ENCODE measurements at places on chromosomes 2 and 18. TPM values are rescaled to one million over a fixed set of nuclear protein-coding genes. Genes with fewer than 3 reads are reported as not detected.

TOGARAM2 gene
- 3.5 TPM for total RNA-seq

INO80D gene
- 18.3 TPM for total RNA-seq

SCN2A gene
- under 0.01 TPM for total RNA-seq

ANKMY1 gene
- 24.2 TPM for total RNA-seq

ANKRD30B gene
- total RNA-seq, result not detected

CCDC68 gene
- total RNA-seq, result not detected

ORC4 gene
- 20.2 TPM for total RNA-seq

TTN gene
- total RNA-seq, result 1.1 TPM

GREB1 gene
- total RNA-seq, result 0.27 TPM

DNAJC27 gene
- total RNA-seq, result 5.9 TPM

INPP5D gene
- 302 TPM for total RNA-seq

PROM2 gene
- 0.54 TPM for total RNA-seq

REG3A gene
- total RNA-seq, result not detected

M1AP gene
- 0.54 TPM for total RNA-seq

RPL31 gene
- 1,880 TPM for total RNA-seq

GCG gene
- total RNA-seq, result not detected

DNA sequence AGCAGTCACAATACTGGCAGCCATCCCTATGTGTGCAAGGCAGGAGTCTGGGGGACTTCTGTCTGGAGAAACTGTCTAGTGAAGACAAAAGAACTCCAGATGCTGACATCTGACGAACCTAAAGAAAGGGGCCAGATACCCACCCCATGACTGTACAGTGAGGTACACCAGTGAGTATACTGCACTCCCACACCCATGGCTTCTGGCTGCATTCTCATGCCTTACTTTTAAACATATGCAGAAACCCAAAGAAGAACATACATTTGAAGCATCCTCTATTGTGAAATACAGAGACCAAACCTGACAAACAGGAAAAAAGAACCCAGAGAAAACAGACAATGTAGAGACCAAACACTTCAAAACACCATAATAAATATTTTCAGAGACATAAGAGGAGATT, 102.2 kb downstream of the ACTR3 start:
- DNase-seq, result no peak

- peak; percentile 52 for DNase-seq
These were observed 43.7 kb upstream of the SEMA4C start for GRCh38 chr2:96913398-96914202.

GRCh38 chr2:207854484-207855440, 85.1 kb upstream of the FZD5 start:
- no peak for DNase-seq

DNA sequence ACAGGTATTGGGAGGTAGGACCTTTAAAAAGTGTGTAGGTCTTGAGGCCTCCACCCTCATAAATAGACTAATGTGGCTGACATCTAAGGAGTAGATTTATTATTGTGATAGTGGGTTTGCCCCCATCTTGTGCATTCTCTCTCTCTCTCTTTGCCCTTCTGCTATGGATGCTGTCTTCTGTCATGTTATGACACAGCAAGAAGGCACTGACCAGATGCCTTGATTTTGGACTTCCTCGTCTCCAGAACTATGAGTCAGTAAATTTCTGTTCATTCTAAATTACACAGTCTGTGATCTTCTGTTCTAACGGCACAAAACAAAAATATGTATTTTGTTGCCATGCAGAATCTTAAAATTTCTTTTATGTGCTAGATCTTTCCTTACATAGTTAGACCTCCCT, 66.9 kb downstream of the ATAD2B start:
- peak; percentile 9 for DNase-seq

- DNase-seq, result no peak
These were observed 228.2 kb downstream of the CCDC178 start for GRCh38 chr18:33212363-33212762.

DNA sequence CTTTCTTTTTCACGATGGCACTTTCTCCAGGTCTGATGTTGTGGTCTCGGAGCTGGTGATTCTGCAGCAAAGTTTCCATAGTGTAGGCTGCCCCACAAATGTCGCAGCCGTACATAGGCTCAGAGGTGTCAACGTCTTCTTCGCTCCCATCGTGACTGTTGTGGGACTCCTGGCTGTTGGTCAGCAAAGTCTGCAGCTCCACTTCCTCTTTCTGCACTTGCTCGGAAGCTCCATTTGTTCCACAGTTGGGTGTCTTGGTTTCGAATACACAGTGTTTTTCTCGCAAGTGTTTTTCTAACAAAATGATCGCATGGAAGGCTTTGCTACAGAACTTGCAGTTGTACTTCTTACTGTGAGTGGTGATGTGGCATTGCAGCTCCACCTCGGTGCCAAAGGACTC, 126.8 kb downstream of the ZNF521 start:
- DNase-seq, result no peak

GRCh38 chr2:174335254-174335987, 667 bp downstream of the SP9 start:
- DNase-seq, result no peak

GRCh38 chr2:43220760-43221123, 5.7 kb downstream of the ZFP36L2 start:
- no peak for DNase-seq

DNA sequence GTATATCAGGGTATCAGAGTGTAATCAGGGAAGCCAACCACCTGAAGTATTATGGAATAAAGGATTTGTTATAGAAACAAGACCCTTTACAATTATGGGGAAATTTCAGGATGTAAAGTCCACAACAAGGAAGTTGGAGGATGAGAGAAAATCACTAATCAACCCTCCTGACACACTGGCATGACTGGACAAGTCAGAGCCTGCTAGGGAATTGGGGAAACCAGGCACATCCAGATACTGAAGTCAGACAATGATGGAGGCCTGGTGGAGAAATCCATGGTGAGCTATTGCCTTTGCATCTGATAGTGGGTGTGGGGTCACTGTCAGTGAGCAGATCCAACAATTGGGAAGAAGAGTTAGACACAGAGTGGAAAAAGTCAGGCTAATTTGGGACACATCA, 158.8 kb upstream of the FBXO11 start:
- no peak for DNase-seq

DNA sequence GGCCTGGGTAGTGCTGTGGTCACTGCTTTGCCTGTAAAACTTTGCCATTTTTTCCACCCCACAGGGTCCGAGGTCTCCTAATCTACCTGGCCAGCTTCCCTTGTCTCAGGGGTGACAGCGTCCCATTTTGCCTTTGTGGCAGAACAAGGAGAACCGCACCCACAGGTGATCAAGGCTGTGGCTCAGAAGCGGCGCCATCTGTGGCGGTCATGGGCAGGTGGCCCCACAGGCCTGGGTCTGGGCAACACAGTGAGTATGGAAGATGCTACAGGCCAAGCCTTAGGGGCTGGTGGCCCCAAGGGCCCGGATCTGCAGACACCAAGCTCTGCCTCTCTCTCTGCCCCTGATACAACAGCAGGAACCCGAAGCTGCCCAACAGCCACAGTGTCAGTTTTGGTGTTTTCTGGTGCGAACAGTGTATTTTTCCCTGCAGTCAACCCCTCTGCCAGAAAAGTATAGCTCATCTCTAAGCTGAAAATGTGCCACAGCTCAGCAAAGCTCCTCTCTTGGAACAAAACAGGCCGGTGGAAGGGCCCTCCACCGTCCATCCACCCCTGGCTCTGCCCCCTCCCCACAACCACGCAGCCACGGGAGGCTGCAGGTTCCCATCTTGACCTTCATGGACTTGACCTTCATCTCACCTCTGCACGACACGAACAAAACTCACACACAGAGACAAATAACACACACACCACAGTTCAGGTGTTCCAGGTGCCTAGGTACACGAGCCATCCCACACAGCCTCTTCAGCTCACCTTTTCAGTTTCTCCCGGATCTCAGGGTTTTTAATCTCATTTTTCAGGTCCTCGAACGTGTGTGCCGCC, 96.7 kb downstream of the PXDN start:
- no peak for DNase-seq

GRCh38 chr2:227256605-227257004, 68.4 kb upstream of the MFF start:
- no peak for DNase-seq

- DNase-seq, result no peak
These were observed 13.3 kb downstream of the CTDP1 start for GRCh38 chr18:79692886-79693285.

DNA sequence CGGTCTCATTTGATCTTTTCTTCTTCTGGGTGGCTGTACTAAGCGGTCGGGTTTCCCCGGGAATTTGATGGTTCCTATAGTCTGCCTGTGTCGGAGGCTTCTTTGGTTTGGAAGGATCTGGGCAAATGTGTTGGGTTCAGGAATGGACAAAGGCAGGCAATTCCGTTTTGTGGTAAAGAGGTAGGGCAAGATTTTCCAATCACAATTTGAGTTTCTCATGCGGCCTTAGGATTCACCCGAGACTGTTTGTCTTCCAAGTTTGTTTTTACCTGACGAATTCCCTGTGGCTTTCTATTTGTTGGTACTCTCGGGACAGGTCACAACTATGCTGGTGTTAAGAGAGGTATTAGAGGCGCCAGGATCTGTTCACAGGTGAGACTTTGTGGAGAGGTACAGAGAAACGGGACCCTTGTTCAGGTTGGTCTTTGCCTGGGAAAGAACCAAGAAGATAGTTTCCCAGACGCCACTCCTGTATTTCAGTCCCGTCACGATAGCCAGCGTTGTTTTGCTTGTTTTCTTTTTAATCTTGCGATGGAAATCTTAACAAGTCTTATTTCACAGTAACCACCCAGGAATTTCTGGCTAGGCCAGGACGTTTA, 3.0 kb downstream of the SP5 start:
- DNase-seq, result peak; percentile 12

DNA sequence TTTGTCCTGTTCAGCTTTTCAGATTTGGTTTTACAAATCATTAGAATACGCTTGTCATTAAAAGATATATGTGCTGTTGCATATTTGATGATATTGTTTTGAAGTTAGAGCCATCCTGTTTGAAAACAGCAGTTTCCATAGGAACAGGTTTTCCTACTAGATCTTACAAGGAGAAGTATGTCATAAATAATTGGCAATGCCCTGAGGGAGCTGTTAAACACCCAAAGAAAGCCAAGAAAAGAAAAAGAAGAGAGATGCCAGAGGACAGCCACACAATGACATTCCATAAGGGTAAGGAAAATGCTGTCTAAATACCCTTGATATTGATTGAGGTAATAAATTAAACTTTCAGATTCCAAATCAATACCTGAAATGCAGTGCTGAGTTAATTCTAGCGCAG, 392.2 kb upstream of the CRIM1 start:
- no peak for DNase-seq

GRCh38 chr2:195489101-195489500, 167.9 kb upstream of the SLC39A10 start:
- no peak for DNase-seq

- no peak for DNase-seq
These were observed 87.1 kb downstream of the PXDN start for GRCh38 chr2:1656961-1657841.

DNA sequence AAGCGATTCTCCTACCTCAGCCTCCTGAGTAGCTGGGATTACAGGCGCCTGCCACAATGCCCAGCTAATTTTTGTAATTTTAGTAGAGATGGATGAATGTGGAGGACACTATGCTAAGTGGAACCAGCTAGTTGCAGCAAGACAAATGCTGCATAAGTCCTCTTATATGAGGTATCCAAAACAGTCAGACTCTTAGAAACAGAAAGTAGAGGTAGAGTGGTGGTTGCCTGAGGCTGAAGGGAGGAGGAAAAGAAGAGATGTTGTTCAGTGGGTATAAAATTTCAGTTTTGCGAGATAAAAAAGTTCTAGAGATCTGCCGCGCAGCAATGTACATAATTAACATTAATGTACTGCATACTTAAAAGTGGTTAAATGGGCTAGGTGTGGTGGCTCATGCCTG, 145.3 kb upstream of the SPRED2 start:
- DNase-seq, result no peak

- DNase-seq, result no peak
These were observed 81.4 kb downstream of the CDCA7 start for GRCh38 chr2:173436088-173436487.

GRCh38 chr2:158120664-158121641, 19.3 kb downstream of the UPP2 start:
- no peak for DNase-seq

- no peak for DNase-seq
These were observed 371.6 kb upstream of the LRP1B start for GRCh38 chr2:142502402-142502801.

DNA sequence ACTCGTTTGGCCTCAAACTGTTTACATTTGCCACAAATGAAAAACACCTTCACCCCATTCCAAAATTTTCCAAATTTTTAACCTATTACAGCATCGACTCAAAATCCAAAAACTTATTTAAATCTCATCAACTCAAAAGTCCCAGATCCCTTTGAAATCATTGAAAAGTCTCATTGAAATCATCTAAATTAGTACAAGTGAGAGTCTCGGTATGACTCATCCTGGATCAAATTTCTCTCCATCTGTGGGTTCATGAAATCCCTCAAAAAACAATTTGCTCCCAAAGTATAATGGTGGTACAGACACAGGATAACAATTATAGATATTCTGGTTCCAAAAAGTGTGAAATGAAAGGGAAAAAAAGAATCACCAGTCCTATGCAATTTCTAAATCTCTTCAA, 65.1 kb downstream of the LRP1B start:
- no peak for DNase-seq

Data from hematopoietic multipotent progenitor cell (in vitro differentiated cells).